ENCODE measurements at places on chromosomes 5 and 9. TPM values are rescaled to one million over a fixed set of nuclear protein-coding genes. Genes with fewer than 3 reads are reported as not detected.

DNA sequence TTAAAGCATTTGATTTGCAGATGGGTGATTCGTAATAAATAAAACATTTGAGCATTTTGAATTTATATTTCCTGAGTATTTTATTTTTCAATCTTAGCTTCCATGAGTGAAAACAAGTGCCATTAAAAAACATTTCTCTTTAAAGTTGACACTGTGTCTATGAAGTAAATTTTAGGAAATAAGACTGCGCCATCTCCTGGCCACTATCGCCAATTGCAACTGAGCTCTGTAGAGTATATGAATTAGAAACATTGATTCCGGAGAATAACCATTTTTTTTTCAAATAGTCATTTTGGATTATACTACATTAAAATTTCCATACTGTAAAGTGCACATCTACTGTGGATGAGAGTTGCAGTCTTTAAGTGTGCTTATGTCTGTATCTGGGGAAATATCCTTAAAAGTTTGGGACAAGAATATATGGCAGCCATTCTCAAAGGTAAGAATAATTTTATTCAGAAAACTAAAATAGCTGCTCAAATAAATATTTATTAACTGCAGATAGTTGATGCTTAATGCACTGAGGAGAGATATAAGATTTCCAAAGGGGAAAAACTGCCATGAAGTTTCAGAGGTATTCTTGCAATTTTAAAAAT is 5.9 kb downstream of the DMRTA1 start:
- DNase-seq, result no peak

Gene CD14
- total RNA-seq, result 119 TPM

DNA sequence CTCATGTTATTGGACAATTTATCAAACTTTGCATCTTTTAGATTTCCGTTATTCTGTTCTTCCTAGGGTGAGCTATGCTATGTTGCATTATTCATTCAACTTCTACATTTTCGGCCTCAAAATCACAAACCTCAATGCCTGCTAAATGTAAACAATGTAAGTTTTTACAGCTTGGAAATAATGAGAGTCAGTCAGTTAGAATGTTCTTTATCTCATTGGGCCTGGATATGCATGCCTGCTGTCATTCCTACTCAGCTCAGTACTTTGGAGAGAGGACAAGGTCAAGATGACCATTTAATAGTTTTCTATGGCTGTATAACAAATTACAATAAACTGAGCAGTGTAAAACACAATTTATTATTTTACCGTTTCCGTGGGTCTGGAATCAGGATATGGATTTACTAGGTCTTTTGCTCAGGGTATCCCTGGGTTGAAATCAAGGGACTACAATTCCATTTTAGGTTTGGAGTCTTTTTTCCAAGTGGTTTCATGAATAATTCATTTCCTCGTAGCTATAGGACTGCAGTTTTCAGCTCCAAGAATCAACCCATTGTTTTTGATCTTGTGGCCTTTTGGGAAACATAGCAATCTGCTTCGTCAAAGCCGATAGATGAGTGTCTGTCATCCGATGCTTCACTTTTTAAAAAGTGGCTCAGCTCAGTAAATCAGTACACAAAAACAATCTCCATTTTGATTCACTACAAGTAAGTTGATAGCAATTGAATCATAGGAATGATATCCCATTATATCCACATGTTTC is 1143.2 kb upstream of the CDH6 start:
- DNase-seq, result no peak

- no peak for DNase-seq
These were observed 153.4 kb upstream of the ADRA1B start for GRCh38 chr5:159762921-159763320.

DNA sequence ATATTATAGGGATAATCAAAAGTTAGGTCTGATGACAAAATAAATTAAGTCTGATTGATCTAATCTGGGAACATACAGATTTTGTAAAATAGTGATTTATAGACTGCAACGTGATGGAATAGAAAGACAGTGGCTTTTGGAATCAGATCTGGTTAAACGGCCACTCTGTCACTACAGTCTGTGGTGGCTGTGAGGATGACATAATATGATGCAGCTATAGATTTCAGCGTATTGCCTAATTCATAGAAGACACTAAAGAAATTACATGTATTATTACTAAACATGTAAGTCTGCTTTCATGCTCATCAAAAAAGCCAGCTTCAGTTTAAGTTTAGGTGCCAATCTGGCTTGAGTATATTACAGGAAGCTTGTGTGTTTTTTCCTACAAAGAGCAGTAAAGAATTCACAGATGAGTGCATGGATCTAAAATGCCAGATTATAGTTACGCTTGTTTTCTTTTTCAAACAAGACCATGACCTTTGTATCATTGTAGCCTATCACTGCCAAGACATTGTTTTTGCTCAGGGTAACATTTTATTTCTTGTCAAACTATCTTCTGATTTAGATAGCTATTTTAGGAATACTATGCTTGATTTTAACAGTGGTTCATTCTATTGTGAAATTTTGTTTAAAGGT is 25.7 kb downstream of the CPEB4 start:
- no peak for DNase-seq

DNA sequence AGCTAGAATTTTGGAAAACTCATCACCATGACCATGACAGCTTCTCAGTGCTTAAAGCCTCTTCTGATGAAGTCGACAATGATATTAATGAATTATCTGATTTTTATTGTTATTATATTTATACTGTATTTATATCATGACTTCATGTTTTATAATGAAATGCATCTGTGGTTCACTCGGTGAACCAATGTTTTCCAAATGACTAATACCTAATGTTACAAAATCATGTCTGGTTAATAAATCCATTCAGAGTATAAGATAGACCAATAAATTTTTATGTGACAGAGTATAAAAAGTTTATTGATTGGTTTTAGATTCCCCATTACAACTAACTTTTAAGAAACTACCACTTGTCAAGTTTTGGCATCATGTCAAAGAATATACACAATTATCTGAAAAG is 416.5 kb downstream of the MLLT3 start:
- DNase-seq, result no peak

DNA sequence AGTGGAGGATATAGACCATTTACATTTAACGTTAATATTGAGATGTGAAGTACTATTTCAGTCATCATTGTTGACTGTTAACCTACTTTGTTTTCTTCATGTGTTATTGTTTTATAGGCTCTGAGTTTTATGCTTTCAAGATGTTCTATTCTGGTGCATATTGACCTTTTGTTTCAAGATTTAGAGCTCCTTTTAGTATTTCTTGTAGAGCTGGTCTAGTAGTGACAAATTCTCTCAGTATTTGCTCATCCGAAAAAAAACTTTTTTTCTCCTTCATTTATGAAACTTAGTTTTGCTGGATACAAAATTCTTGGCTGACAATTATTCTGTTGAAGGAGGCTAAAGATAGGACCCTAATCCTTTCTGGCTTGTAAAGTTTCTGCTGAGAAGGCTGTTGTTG is 91.3 kb downstream of the INVS start:
- no peak for DNase-seq

Gene TTC16
- total RNA-seq, result under 0.01 TPM

DNA sequence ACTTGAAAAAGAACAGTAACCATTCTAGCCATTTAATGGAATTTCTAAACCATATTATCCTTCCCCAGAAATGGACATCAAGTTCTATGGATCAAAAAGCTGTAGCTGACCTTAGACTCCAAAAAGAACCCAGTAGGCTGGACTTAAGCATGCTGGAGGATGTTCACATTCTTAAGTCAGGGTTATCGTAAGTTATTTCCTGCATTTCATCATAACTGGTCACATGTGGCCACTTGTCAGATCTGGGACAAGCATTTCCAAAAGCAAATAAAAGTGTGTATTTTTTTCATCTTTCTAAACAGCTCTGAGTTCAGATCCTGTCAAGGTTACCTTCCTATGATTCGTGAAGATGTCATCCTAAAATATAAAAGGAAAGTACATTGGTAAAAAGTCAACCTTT is 274.5 kb upstream of the PTGER4 start:
- DNase-seq, result no peak

Gene C9
- total RNA-seq, result not detected

GRCh38 chr5:135486131-135487036 is 34.2 kb upstream of the TIFAB start:
- DNase-seq, result no peak

DNA sequence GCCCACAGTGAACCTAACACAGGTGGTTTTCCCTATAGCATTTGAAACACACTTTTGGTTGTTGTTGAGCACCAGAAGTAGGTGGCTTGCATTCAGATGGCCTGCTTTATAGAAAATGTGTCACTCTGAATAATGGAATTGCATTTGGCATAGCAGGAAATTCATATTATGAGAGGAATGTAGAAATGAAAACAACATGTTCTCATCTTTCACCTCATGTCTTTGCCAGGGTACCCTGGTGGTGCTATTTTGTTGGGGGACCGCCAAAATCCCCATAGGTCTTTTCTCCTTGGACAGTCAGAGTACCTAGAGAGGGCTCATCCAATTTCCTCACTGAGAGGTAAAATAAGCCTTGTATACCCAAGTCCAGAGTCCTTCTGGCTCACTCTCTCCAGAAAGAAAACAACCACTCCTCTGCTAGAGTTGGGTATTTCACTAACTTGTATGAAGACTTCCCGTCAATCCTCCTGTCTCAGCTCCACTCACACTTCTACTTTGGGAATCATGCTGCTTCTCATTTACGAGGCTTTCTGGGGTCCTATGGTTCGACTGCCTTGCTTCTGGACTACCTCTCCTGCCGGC is 67.4 kb downstream of the MRPS27 start:
- DNase-seq, result no peak

DNA sequence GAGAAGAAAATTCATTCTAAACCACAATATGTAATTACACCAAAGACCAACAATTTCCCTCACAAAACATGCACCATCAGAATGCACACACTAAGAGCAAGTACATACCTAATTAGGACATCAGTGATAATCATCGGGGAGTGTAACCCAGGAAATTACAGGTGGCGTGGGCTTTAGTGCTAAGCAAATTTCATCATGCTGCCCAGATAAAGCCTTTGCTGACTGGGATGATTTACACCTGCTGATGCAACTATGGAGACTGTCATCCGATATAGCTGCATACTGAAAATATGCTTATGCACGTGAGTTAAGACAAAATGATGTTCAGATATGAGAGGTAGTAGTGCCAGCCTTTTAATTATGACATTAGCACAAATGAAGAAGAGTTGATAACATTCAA is 123.2 kb downstream of the DCP2 start:
- DNase-seq, result no peak

GRCh38 chr5:180860273-180860886 is 696 bp downstream of the ZFP62 start:
- DNase-seq, result no peak

DNA sequence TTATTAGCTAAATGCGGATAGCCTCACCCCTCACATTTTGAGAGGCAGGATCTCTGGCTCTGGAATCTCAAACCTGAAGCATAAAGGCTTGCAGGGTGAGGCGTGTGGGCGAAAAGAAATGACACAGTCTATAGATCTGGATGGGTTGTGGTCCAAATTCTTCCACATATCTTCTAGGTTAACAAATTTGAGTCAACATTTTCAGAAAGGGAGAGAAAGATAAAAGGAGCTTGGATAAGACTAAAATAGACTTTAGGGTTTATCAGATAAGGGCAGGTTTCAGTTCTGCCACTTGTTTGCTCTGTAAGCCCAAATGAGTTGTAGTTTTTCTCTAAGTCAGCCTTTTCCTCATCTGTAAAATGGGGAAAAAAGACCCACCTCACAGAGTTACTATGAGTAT is 220.9 kb downstream of the TRIM32 start:
- no peak for DNase-seq

- no peak for DNase-seq
These were observed 306.3 kb upstream of the KCNN2 start for GRCh38 chr5:114055318-114056184.

Gene STPG3
- not detected for total RNA-seq

DNA sequence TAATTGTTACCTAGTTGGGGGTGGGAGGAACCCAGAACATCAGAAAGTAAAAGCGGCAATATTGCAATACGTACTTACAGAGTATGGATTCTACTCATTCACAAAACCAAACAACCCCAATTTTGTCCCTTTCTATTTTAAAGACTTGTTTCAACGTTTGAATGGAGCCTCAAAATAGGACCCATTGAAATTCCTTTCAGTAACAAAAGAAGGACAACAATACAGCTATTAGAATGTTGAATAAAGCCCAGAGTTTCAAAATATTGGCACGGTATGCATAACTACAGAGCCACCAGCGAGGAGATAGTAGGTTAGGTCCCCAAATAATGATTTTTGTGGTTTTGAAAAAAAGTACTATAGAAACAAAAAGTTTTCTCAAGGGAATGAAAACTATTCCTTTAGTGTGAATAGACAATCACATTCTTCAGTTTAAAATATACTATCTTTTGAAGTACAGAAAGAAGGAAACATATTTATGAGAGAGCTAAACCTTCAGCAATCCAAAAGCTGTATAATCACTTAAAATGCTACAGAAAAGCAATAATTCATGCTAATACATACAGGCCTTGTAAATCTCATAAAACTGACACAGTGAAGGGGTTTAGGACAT is 235.5 kb downstream of the RFX3 start:
- no peak for DNase-seq

Gene TMEM267
- 16.1 TPM for total RNA-seq

DNA sequence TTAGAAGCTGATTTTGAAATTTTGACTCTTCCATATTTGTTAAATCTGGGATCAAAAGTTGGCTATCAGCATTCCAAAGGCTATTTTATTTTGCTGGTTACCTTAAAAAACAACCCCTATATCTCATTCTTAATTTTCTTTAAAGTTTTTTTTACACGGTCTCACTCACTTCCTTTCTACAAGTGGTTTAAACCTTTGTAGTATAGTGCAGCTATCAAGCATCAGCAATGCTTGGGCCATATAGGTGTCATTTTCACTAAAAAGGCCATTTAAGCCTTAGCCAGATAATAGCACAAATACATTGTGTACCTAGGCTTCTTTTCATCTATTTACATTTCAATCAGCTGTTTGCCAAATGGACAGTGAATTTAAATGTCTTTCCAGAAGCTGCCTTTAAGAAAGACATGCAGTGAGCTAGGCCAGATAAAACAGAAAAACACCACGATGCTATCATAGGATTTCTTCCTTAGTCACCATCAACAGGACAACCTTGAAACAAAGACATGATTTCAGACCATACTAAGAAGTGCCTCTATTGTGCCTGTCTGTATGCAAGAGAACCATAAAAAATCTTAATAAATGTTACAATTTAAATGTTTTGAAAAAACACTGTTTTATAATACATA is 104.2 kb downstream of the RAPGEF6 start:
- DNase-seq, result no peak

DNA sequence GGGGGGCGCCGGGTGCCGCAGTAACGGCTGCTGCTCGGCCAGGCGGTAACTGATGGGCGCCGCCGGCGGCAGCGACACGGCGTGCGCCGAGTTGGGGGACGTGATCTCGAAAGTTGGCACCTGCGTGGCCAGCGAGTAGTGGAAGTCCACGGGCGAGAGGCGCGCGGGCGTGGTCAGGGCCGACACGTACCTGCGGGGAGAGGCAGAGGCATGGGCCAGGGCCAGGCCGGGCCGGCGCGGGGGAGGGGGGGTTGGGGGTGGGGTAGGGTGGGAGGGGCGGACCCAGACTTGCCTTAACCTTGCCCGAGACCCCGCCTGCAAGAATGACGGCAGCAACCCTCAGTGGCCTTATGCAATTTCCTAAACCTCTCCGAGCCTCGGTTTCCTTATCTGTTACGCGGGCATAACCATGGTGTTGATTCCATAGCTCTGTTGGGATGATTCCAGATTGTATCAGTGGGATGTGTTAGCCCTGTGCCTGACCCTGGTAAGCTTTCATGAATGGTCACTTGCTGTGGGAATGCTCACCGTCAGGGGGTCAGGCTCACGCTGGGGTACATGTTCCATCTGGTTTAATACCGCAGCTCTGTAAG is 53.0 kb downstream of the PSD2 start:
- DNase-seq, result no peak

Data from breast epithelium (tissue), 4 donors.